LoVo (cell line): ENCODE measurements at places on chromosomes 2 and 18.

- DNase-seq: no peak
Observed at GRCh38 chr2:241810307-241811200, 1.6 kb downstream of the NEU4 start.

DNA sequence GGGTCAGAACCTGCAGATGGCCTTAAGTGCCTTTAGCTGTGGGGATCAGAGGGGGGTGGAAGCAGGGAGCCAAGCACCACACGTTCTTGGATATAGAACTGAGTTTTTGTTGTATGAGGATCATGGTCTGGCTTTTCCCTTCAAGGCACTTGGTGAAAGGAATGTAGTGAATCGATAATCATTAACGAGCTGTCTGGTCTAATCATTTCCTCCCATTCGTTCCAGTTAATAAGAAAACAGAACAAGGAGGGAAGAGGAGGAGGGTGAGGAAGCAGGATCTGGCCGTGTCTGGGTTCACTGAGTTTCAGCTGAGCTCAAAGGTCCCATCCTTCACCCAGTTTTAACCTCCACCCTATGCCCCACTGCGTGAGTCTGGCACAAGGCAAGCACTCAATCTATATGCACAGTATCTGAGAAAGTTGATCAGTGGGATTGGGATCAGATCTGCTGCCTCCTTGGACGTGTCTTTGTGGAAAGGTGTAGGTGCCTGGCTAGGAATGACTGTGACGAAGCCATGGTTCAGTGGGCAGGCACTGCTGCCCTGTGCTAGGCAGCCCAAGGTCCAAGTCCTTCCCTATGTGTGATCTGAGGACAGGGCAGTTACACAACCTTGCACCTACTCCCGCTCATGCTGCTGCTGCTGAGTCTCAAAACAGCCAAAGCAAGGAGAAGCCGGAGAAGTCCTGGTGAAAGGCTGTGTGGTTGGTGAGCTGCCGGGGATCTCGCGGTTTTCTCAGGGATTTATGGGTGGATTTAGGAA lies 54.8 kb downstream of the GALNT14 start:
- no peak for DNase-seq

DNA sequence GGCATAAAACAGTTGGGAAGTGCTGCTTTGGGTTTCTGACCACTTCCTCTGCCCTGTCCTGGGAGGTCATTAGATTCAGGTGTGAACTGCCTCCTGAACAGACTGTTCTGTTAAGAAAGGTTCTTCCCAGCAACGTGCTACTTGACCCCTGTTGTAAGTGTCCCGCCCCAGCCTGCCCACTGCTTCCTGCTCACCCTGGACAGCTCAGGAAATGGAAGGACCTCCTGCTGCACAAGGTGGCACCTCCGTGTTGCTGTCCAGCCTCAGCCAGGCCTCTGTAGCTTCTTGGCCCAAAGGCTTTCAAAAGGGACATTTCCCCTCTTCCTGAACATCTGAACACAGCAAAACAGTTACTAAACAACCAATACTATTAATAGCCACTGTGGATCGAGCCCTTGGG lies 5.3 kb downstream of the TOGARAM2 start:
- DNase-seq: no peak

DNA sequence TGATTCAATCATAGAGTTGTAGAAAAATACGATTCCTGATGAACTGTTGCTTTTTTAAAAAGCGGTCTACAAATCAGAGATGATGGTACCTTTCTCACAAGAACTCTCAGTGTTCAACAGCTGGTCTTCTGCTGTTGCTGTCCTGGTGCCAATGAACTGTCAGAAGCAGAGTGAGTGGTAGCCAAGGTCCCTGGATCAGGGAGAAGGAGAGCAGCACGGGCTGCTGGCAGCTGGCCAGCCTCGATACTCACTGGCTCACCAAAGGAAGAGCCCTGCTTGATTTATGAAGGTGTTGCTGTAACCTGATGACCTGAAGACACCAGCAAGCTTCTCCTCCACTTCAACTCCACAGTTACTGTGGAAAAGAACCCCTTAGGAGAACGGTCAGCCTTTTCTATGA lies 300.8 kb upstream of the SOX11 start:
- DNase-seq: no peak

- DNase-seq: no peak
Observed at GRCh38 chr18:13525381-13526029, 200.9 kb downstream of the FAM210A start.

DNA sequence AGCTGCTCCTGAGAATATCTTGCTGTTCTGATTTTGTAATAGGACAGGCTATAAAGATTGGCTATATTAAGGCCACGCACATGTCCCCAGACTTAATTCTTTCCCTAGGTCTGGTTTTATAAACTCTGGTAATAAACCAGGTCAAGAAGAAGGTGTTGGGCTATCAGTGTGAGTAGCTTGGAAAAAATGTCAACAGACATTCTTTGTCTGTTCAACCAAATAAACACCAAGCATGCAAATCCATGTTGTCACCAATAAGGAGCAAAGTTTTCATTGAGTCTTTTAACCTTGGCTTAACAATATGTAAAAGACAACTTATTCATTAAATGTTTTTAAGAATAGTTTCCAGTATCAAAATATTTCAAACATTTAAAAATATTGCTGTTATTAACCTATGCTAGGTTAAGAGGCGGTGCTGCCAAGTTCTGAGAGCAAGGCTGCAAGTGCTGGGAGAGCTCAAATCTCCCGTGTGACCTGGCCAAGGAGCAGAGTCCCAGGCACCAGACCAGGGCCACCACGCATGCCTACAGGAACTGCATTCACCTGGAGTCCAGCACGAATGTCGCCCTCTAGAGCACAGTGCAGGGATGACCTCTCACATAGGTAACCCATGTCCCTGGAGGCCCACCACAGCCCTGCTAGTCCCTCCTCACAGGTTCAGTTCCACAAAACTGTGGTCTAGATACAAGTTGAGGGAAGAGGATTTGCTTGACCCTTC lies 120.5 kb upstream of the POU3F3 start:
- peak; percentile 25 for DNase-seq

GRCh38 chr2:118846442-118846952 lies 951 bp downstream of the EN1 start:
- DNase-seq: no peak

DNA sequence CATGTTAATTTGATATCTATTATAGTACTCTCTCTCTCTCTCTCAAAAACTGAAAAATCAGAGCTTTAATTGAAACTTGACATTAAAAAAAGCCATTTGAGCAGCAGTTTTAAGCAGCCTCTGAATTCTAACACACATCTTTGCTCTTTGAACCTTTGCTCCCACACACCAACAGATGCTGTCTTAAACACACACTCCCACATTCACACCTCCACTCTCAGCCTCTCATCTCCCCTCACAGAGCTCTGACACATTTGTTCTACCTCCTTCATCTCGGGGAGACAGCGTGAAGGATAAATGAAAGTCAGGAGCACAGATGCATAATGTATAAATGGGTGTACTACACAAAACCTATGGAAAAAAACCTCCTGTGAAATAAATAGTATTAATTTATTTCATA lies 95.2 kb downstream of the NAB1 start:
- no peak for DNase-seq

DNA sequence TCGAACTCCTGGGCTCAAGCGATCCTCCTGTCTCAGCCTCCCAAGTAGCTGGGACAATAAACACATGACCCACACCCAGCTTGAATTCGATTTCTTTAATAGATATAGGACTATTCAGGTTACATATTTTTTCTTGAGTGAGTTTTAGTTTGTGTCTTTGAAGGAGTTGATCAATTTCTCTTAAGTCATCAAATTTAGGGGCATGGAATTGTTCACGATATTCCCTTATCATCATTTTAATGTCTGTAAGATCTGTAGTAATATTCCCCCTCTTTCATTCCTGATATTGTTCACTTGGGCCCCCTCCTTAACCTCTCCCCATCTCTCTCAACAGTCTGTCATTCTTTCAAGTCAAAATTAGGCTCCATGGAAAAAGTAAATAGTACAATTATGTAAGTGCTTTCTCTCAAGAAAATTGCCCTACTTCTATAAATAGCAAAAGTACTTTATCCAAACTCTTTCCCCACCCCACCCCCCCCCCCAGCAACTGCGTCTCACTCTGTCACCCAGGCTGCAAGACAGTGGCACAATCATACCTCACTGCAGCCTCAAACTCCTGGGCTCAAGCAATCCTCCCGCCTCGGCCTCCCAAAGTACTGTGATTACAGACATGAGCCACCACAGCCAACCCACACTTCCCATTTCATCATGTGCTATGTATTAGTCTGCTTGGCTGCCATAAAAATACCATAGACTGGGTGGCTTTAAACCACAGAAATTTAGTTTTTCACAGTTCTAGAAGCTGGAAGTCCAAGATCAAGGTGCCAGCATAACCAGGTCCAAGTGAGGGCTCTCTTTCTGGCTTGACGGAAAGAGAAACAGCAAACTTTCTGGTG lies 20.1 kb downstream of the WDR33 start:
- no peak for DNase-seq

DNA sequence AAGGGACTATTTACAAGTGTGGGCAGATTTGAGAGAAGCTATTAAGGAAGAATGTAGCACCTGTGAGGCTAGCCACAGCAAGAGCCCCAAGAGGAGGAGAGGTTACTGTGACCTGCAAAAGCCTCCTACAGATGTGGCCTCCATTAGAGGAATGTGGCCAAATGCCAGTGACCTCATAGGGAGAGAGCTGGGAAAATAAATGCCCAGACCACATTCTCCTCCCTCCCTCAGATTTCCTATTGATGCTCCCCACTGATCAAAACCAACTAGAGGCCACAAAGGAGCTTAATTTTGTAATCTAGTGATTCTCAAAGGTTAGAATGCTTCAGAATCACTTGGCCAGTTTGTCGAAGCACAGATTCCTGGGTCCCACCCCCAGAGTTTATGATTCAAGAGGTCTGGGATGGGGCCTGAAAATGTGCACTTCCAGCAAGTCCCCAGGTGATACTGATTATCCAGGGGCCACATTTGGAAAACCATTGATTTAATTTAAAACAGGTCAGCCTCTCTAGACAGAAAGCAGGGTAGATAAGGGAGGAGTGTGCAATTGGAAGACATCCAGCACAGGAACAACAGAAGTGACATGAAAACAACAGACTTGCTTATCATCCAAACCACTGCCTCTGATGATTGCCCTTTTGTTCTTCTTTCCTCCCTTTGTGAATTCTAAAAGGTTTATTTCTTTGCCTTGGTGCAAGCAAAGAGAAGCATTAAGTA lies 61.2 kb upstream of the RBBP8 start:
- no peak for DNase-seq

DNA sequence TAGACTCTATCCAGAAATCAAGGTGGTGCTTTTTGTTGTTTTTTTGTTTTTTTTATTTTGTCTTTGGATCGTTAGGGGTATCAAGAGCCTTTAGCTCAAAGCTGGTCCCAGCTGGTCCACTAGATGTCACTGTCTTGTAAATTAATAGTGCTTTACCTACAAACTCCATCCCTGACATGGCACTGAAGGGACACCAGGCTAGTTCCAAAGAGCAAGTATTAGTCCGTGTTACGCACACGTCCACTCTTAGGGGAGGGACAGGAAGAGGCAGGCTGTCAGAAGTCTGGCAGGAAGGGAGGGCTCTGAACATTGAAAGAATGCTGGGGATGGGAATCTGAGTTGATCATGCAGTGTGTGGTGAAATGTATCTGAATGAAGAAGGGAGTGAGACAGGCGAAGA lies 85.9 kb upstream of the CCBE1 start:
- DNase-seq: peak; percentile 25

- DNase-seq: no peak
Observed at GRCh38 chr18:6546229-6546628, 131.5 kb upstream of the L3MBTL4 start.

DNA sequence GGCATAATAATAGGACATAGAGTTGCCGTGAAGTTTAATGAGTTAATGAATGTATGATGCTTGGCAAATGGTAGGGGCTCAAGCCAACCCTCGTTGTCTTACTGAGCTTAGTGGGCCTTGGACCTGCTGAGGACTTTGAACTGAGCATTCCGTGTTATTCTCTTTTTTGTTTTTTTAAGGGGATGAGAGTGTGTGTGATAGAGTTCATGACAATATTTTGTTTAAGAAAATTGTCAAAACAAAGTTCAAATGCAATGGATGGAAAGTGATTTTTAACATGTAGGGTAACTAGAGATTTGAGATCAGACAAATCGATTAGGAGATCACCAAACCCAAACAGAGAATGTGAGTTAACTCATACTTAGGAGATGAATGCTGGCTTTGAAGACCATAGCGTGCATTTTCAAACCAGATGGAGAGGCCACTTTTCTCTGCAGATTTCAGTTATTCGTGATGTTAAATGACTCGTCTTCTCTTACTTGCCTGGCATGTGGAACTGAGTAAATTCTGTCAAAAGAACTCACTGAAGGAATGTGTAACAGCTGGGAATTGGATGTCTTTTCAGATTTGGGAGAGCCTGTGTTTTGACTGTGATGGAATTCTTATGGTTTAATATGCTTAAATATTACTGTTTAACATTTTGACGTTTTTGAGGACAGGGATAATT lies 88.7 kb downstream of the NEDD4L start:
- no peak for DNase-seq

- DNase-seq: no peak
Observed at GRCh38 chr2:233356546-233357308, 2.4 kb downstream of the DGKD start.

DNA sequence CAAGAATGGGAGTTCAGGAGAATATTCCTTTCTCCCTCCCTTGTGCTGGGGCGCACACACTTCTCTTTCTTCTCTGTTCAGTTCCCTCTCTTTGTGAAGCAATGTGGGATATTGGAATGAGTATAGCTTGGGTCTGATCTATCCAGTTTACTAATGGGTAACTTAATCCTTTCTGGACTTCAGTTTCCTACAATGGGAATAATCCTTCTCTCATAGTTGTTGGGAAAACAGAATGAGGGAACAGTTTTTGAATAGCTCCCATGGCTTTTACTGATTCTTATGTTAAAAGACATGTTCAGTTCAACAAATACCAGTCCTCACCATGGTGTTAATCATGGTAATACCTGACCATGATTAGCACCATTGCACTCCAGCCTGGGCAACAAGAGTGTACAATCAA lies 93.1 kb downstream of the ARL4C start:
- DNase-seq: no peak

GRCh38 chr2:146246002-146246735 lies 1598.7 kb upstream of the ACVR2A start:
- no peak for DNase-seq

DNA sequence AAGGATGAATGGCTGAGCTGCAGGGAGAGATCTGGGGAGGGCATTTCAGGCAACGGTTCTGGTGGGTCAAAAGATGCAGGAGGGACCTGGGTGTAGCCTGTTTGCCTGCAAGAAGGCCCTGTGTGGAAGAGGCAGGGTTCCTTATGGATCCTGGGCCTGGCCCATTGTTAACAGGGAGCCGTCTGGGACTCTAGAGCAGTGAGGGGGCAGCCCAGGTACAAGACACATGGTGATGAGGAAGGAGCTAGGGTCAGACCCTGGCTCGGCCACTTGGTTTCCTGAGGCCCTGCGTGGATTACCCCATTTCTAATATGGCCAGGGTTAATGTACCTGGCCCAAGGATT lies 124.9 kb downstream of the GLI2 start:
- no peak for DNase-seq
